ENCODE measurements at places on chromosomes 6 and 20.

DNA sequence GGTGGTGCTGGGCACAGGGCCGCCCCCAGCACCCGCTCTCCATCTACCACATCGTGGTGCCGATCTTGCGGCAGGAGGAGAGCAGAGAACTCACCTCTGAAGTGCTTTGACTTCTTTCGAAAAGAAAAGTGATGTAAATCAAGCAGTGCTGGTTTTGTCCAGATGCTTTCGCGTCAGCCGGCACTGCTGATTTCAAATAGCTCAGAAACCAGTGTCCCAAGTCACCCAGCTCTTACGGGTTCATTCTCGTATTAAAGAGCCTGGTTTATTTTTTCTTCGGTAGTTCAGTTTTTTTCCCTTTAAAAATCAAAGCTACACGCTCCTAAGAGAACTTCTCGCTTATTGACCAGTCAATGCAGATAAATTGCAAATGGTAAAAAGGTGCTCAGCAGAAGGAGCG lies 32.1 kb downstream of the MYT1 start:
- no peak for DNase-seq

GRCh38 chr6:56046576-56046975 lies 171.2 kb upstream of the BMP5 start:
- DNase-seq = peak; percentile 39

DNA sequence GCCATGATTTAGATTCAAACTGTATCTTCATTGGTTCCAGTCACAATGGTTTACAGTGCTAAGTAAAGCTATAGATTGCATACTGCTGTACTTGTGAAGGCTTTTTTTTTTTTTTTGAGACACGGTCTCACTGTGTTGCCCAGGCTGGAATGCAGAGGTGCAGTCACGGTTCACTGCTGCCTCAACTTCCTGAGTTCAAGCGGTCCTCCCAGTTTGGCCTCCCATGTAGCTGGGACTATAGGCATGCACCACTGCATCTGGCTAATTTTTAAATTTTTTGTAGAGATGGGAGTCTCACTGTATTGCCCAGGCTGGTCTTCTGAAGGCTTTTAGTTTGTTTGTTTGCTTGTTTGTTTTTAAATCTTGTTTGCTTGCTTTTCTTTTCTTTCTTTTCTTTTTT lies 24.9 kb downstream of the ITCH start:
- no peak for DNase-seq

DNA sequence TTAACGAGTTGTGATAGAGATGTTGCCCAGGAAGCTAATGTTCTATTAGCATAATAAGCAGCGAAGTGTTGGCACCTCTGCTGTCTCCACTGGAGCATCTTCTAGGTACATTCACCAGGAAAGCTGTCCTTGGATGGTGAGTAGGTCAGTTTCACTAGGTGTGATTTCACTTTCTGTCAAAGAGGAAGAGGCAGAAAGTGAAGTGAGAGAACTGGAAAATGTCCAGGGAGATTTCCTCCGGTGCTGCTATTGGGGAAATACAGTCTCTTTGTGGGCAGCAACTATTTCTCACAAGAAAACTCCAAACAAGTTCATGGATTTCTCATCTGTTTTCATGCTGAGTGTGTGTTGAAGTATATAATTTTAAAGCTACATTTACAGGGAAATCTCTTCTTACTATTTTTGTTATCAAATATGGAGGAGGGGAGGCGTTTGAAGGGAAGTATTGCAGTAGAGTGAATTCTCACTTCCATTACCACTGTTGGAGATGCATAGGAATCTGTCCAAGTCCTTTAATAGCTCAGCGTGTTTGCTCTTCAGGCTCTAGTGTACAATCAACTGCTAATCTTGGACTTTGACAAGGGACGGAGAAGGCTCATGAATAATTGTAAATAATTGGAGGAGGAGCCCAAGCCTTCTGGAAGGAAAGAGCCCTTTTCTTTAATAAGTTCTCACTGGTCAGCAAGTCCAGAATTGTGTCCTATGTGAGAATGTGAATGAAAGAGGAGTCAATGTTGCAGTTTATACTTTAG lies 16.1 kb upstream of the TSBP1 start:
- no peak for DNase-seq

- peak; percentile 29 for DNase-seq
These were observed 51.7 kb downstream of the CTNNBL1 start for GRCh38 chr20:37745553-37745952.
